Epithelial cell of esophagus (primary cell): ENCODE measurements at places on chromosomes 13 and 19.

GRCh38 chr13:40629678-40630384 is 36.6 kb downstream of the FOXO1 start:
- no peak for DNase-seq

- DNase-seq = no peak
These were observed 23.3 kb upstream of the BCL3 start for GRCh38 chr19:44725251-44725650.

GRCh38 chr19:35279374-35279773 is 3.0 kb upstream of the HAMP start:
- DNase-seq = no peak

DNA sequence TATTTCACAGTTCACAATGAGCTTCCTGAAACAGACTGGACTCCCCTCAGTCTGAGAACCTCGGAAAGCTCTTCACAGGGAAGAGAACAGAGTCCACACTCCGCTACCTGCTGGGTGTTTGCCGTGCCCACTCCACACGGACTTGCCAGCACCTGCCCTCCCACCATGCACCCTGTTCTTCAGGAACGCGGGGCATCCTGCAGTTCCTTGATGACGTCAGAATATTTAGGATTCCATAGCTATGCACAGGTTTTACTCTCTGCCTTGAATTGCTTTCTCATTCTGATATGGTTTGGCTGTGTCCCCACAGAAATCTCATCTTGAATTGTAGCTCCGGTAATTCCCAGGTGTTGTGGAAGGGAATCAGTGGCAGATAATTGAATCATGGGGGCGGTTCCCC is 74.4 kb upstream of the FARP1 start:
- peak; percentile 70 for DNase-seq

DNA sequence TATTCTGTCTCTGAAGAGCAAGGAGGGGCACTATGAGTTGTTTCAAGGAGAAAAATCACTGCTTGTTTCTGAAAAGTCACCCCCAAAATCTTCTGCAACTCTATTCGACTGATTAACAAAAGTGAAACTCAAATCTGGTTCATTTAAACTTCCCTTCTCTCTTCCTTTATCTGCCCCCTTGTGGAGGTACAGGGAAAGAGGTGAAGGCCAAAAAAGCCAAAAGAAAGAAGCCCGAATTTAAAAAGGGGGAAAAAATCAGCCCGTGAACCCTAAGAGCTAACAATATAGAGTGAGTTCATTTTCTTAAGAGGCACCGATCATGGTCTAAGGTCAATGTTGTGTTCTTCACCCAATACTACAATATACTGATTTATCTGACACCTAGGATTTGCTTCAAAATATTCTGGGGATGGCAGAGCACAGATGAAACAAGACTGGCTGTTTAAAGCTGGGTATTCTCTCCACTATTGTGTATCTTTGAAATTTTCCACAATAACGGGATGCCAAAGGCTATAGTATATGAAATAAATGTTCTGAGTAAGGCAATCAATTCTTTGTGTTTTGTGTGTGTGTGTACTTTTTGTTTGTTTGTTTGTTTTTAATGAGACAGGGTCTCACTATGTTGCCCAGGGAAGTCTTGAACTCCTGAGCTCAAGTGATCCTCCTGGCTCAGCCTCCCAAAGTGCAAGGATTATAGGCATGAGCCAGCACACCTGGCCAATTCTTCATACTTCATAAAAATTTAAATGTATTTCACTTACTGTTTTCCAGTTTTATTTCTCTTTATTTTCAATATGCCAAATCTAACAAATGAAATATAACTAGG is 55.0 kb upstream of the EEF1AKMT1 start:
- DNase-seq = peak; percentile 56

DNA sequence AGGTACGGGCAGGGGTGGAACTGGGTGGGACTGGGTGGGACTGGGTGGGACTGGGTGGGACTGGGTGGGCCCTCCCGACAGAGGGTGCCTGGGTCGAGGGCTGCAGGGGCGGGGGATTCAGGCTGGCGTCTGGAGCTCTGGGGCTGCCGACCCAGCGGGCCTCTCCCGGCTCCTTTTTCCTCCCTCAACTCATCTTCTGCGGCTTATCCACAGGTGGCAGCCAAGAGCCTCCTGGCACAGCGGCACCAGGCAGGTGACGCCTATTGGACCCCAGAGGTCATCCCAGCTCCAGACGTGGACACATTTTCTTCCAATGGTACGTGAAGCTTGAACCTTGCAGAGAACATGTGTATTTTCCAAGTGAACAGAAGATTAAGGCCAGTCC is 533 bp downstream of the ZNF544 start:
- peak; percentile 43 for DNase-seq

DNA sequence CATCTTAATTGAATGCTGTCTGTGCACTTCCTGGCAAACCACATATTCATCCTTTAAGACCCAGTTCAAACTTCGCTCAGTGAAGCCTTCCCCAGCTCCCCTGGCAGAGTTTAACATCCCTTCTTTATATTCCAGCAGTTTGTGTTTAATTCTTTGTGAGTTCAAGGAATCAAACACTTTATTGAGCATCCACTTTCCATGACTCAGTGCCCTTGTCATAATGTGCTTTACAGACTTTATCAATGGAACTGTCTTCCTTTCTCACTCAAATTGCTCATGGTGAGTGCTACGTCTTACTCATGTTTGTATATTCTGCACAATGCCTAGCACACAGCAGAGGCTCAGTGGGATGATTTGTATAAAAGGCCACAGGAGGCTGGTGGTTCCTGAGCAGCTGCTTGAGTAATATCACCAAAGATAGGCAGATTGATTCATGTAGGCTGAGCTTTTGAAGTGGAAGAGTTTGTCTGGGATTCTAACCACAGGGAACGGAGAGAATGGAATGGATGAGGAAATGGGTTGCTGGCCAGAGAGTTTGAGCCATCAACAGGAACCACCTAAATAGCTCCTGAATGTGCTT is 44.2 kb downstream of the SERTM1 start:
- peak; percentile 37 for DNase-seq

- DNase-seq = peak; percentile 69
These were observed 53.2 kb downstream of the GPR12 start for GRCh38 chr13:26707122-26708006.

- DNase-seq = peak; percentile 44
These were observed 20.7 kb downstream of the NDFIP2 start for GRCh38 chr13:79501538-79502232.

DNA sequence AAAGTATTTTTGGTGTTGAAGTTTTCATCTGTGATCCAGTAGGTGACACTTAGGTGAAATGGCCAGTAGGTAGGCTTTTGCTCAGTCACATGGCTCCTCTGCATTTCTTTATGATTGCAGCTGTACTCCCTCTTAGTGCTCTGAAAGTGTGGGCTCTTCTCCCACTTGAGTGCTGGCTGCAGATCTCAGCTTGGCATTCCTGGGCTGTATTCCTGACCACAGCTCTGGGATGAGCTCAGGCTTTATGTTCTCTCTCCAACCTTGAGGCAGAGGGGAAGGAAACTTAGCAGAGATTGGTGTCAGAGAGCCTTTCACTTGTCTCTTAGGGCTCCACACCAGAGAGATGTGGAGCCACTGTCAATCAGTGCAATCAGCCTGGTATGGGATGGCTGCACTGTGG is 254.3 kb downstream of the NDFIP2 start:
- DNase-seq = no peak

GRCh38 chr19:7254590-7254989 is 39.6 kb downstream of the INSR start:
- DNase-seq = no peak
